Tibial artery (tissue), 4 donors: ENCODE measurements at places on chromosomes 13 and 19.
A peak's percentile ranks its signal among the peaks of the same experiment; 100 is the strongest.

DNA sequence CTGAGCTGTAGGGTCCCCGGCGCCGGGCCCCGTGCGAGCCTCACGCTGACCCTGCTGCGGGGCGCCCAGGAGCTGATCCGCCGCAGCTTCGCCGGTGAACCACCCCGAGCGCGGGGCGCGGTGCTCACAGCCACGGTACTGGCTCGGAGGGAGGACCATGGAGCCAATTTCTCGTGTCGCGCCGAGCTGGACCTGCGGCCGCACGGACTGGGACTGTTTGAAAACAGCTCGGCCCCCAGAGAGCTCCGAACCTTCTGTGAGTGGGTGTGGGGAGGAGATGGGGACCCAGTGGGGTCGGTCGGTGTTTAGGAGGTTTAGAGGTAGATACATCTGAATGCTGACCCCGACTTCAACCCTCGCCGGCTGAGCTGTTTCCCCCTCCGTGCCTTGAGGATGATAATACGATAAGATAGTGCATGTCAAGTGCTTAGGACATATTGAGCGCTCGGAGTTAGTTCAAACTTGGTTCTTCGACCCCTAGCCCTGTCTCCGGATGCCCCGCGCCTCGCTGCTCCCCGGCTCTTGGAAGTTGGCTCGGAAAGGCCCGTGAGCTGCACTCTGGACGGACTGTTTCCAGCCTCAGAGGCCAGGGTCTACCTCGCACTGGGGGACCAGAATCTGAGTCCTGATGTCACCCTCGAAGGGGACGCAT is 1.9 kb downstream of the ICAM5 start:
- H3K4me1 ChIP-seq, result peaks cover 78% of the 10 kb centered on the region
- no peaks in the 10 kb centered on the region for H3K36me3 ChIP-seq
- H3K27me3 ChIP-seq, result peaks cover 6% of the 10 kb centered on the region
- DNase-seq, result no peak
- no peak overlapping the region for H3K27ac ChIP-seq
- peak overlapping the region; percentile 32 for H3K4me3 ChIP-seq

GRCh38 chr13:61880578-61881283 is 465.1 kb upstream of the PCDH20 start:
- no peaks in the 10 kb centered on the region for H3K4me1 ChIP-seq
- no peak for DNase-seq
- no peaks in the 10 kb centered on the region for H3K36me3 ChIP-seq
- H3K27ac ChIP-seq, result no peak overlapping the region

DNA sequence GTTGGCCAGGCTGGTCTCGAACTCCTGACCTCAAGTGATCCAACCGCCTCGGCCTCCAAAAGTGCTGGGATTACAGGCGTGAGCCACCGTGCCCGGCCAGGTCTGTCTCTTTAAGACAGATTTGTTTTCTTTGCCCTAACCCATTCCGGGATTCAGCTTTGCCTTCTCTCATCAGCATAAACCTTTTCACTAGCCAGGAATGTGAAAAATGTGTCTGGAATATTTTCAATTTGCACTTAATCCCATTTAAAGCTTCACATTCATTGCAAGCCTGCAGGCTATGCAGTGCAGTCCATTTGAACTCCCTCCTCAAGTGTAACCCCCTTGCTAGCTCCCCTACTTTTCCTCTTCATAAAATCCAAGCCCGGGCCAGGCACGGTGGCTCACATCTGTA is 880 bp upstream of the TMEM160 start:
- peaks cover 12% of the 10 kb centered on the region for H3K4me1 ChIP-seq
- no peaks in the 10 kb centered on the region for H3K36me3 ChIP-seq
- H3K4me3 ChIP-seq, result peak overlapping the region; percentile 100
- H3K27me3 ChIP-seq, result no peaks in the 10 kb centered on the region
- peak overlapping the region; percentile 88 for H3K27ac ChIP-seq

DNA sequence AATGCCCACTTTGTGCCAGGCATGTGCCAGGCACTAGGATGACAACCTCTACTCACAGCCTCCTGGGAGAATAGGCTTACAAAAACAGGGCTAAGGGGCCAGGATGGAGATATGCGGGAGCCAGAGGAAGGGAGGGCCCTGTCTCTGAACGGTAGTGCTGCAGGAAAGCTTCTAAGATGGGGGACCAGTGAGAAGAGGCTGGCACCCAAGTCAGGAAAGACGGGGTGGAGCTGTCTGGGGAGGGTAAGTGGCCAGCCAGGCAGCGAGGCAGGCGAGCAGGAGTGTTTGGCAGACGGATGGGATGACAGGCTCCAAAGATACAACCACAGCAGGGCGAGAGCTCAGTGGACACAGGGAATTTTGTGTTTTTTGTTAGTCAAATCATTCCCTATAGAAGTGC is 44.7 kb upstream of the GPI start:
- peaks cover 24% of the 10 kb centered on the region for H3K36me3 ChIP-seq
- DNase-seq, result peak; percentile 36
- no peaks in the 10 kb centered on the region for H3K4me1 ChIP-seq

GRCh38 chr19:33296488-33296971 is 5.8 kb downstream of the CEBPA start:
- H3K4me1 ChIP-seq, result no peaks in the 10 kb centered on the region
- no peaks in the 10 kb centered on the region for H3K36me3 ChIP-seq

DNA sequence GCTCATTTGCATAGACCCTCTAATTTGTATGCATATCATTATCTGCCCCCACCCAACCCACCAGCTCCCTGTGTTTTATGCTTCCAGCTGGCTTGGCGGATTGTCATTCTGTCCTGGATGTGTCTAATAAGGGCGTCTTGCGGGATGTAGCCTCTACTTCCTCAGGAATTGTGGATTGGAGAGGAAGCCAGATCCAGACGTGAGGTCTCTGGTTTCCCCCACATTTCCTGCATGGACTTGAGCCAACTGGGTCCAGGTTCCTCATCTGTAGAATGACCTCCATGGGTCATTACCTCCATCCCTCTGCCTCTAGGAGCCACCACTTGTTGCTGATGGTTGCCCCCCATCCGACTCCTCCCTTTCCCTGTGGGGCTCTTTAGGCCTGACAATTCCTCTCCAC is 7.3 kb downstream of the TNFSF14 start:
- no peak overlapping the region for H3K4me3 ChIP-seq
- no peaks in the 10 kb centered on the region for H3K4me1 ChIP-seq
- no peak overlapping the region for H3K27ac ChIP-seq
- no peak for DNase-seq
- no peaks in the 10 kb centered on the region for H3K27me3 ChIP-seq

DNA sequence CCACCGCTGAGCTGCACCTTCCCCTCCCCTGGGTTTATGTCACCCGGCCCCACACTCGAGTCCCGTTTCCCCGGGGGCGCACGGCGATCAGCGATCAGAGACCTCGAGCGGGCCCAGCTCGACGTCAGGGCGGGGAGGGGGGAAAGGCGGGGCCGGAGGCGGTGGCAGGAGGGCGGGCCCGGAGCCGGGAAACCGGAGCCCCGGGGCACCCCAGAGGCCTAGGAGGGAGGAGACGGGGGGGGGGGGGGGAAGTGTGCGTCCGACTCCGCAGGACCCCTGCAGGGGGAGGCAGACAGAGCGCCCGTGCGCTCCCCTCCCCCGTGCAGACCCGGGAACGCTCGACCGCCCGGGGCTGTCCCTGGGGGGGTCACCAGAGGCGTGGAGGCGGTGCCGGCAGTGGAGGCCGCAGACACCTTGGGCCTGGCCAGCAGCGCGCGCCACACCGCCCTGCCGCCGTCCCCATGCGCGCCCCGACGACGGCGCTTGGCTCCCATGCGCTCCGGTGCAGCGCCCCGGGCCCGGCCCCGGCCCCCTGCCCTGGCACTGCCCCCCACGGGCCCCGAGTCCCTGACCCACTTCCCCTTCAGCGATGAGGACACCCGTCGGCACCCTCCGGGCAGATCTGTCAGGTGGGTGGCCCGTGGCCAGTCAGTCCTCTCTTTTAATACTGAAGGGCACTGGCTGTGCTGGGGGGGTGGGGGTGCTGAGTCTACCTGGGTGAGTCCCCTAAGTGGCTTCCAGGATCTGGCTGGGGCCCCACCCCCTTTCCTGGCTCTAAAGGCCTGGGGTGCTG is 11.8 kb downstream of the PDE4A start:
- H3K4me1 ChIP-seq, result peaks cover 15% of the 10 kb centered on the region
- no peaks in the 10 kb centered on the region for H3K36me3 ChIP-seq
- H3K27ac ChIP-seq, result peak overlapping the region; percentile 45

DNA sequence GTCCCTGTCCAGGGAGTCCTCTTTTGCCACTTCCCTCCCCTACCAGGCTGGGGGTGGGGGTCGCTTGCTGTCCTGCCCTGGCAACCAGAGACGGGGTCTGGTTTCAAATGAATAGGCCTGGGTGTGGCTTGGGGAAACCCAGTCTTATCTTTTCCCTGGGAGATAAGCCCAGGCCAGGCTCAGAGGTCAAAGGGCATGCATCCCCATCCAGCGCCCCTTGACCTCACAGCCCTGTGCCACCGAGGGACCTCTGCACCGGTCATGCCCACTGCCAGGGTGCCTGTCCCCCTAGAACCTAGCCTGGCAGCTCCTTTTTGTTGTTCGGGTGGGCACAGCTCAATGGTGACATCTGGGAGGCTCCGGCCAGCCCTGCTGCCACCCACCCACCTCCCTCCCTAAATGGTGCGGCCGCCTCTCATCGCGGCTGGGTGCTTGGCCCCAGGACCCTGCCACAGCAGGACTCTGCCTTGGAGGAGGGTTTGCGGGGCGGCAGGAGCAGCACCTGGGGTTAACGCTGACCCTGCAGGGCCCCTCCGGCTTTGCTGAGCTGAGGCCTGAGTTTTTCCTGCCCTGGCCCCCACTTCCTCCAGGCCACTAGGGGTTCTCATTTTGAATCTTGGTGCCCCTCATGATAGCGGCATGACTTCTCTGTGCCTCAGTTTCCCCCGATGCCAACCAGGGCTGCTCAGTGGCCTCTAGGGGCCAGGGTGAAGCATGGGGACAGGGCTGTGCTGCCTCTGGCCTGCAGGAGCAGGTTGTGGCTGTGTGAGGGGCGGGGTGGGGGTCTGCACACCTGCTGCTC is 2.9 kb upstream of the CERS1 start:
- peaks cover 44% of the 10 kb centered on the region for H3K36me3 ChIP-seq
- no peak overlapping the region for H3K27ac ChIP-seq
- no peak for DNase-seq
- no peaks in the 10 kb centered on the region for H3K27me3 ChIP-seq
- H3K4me1 ChIP-seq, result peaks cover 26% of the 10 kb centered on the region
